NT2/D1 (cell line): ENCODE measurements at places on chromosomes 16 and 17.

GRCh38 chr17:39663688-39664580, 1.2 kb upstream of the TCAP start:
- DNase-seq = no peak

- no peak for DNase-seq
These were observed 1.2 kb upstream of the ZMYND15 start for GRCh38 chr17:4738136-4739121.

GRCh38 chr17:65109990-65110680, 27.0 kb upstream of the RGS9 start:
- DNase-seq = no peak

DNA sequence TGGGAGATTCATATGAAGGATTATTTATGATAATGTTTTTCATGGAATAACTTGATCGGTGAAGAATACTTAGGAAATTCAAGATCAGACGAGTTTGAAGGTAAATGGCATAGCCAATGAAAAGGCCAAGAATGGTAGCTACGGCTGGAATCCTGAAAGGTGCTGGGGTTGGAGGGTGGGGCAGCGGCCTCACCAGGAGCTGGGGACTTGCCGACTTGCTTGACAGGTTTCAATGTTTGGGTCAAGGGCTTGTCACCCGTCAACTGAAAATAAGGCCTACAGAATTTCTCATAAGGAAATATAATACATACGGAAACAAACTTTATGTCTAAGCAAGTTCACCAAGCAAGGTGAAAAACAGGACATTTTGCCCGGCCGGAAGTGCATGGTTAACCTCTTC, 9.9 kb downstream of the CRYM start:
- DNase-seq = no peak

- DNase-seq = no peak
These were observed 114.3 kb upstream of the C16orf82 start for GRCh38 chr16:26952411-26952810.

DNA sequence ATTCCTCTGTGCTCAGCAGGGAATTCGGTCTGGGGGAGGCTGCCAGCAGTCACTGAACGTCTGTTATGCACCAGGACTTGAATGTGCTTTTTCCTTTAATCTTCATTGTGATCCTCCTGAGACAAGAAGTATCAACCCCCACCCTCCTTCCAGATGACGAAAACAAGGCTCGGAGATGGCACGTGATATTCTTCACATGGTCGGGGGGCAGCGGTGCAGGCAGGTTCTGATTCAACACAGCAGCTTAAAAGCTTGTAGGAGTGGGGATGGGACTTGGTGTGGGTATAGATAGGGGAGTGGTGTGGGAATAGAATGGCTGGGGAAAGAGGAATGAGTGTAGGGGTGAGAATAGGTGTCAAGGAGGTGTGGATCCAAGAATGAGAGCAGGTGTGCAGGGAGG, 6.4 kb downstream of the NECAB2 start:
- no peak for DNase-seq

GRCh38 chr17:6591599-6592158, 35.3 kb upstream of the PITPNM3 start:
- no peak for DNase-seq

DNA sequence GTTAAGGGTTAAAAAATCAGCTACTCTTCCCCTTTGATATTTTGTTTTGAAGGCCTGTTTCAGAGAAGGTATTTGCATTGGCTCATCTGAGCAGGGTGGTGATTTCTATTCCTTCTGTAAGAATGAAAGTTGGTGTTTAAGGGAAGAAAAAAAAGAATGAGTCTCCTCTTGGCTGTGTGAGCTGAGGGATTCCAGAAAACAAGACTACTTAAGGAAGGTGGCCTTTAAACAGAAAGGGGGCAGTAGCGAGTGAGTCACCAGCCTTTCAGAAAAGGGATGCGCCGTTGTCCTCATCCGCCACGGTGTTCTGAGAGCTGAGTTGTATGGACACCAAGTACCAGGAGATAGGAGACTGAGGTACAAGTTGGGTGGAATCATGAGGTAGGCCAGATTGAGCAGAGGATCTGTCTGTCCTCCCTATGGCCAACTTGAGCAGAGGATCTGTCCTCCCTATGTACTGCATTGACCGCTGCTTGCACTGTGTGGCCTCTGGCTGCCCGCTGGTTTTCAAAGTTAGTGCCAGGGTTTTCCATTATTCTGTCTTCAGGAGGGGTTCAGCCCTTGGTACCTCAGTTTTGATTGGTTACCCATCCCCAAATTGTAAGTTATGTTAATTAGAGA, 8.2 kb downstream of the PRKCA start:
- DNase-seq = no peak

GRCh38 chr17:81553616-81554181, 1.5 kb upstream of the FAAP100 start:
- no peak for DNase-seq

- no peak for DNase-seq
These were observed 22.9 kb upstream of the PRSS54 start for GRCh38 chr16:58317608-58318152.

DNA sequence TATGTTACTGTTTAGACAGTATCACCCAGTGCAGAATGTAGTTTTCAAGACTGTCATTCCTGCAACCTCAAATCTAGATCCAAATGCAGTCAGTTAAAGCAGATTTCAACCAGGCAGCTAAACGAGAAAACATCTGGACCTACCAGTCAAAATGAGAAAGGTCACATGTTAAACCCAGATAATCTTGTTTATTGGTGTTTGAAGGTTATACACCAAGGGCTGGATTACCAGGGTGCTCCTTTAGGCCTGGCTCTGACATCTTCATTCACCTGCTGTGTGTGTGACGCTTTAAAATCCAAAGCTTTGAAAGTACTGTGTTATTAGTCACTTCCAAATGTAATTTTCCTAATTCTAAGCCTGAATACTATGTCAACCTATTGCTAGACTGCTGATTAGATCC, 54.9 kb downstream of the IKZF3 start:
- DNase-seq = no peak

- DNase-seq = no peak
These were observed 454.3 kb upstream of the CDH11 start for GRCh38 chr16:65576139-65576538.

DNA sequence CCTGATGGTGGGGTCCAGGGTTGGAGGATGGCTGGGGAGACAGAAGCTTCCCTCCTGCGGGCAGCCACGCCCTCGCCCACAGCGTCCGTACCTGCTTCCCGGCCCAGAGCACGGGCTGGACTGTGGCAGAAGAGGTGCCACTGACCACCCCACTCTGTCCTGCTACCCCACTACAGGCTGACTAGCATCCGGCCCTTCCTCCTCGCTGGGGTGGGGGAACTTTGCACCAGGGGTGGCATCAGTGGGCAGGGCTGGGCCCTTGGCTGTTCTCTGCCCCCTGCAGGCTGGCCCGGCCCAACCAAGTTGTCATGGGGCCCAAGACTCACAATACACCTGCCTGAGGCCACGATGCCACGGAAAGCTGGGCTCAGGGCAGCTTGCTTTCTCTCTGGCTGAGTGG, 73.0 kb downstream of the KLHDC4 start:
- DNase-seq = no peak

DNA sequence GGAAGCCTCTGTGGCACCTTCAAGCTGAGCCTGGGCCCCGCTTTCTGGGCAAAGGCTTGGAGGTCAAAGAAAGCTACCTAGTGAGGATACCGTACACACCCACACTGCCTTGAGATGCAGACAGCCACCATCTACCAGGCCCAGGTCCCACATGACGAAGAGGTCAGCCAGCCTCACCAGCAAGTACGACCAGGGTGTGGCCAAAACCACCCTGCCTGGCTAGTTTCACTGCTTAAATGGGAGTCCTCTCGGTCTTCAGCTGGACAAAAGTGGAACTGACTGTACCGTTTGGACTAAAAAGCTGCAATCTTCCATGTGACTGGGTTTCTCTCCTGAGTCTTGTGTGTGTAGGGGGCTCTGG, 21.6 kb downstream of the VASN start:
- DNase-seq = no peak

DNA sequence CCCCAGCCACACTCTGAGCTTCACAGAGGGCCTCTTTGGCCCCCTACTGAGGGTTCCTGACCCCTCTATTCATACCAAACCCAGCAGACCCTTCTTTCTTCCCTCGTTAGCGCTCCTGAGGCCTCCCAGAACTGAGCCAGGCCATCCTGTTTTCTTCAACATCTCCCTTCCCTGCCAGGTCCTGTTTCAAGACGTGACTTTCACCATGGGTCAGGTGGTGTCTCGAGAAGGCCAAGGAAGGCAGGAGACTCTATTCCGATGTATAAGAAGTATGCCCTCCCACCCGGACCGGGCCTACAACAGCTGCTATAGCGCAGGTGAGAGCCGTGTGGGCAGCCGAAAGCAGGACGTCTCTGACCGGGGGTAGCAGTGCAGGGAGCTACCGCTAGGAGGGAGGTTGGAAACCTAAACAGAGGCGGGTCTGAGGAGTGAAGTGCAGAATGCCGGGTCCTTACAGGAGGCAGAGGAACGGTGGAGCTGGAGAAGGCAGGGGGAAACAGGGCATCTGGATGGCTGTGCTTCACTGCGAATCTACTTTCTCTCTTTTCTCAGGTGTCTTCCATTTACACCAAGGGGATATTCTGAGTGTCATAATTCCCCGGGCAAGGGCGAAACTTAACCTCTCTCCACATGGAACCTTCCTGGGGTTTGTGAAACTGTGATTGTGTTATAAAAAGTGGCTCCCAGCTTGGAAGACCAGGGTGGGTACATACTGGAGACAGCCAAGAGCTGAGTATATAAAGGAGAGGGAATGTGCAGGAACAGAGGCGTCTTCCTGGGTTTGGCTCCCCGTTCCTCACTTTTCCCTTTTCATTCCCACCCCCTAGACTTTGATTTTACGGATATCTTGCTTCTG, 1.3 kb upstream of the SENP3 start:
- DNase-seq = no peak

DNA sequence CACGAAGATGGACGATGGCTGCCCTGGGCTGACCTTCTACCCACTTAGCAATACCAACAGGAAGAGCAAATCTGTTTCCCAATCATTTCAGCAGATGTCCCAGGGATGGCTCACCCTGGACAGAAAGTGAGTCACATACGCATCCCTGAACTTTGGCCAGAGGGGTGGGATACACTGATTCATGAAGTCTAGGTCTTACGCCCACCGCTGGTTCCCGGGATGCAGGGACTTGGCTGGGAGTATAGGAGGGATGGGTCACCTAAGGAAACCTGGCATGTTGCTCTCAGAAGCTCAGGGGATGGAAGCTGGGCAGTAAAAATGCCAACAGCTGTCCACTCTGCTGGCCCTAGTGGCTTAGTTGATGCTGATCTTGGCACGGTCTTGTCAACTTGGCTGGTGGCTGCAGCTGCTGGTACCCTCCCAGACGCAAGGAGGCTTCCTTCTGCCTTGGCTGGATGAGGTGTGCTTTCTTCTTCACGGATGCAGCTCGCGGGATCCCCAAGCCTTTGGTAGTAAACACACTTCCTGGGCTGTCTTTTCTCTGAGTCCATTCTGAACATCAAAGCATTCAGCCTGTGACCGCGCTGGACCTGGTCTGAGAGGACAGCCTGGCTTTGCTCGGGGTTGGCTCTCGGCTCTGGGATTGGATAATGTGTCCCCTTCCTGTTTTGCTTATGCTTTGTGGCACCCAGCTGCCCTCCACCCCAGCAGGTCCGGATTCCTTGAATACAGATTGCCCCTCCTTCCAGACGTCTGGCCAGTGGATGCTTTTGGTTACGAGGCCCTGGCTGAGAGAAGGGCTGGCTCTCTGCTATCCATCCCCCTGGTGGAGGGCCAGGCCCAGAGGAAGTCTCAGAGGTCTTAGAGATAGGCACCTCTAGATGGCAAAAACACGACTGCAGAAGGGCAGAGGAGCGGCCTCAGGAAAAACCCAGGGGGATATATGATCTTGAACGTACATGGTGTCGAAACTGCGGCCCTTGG, 71.5 kb downstream of the RAP1GAP2 start:
- DNase-seq = peak; percentile 70

DNA sequence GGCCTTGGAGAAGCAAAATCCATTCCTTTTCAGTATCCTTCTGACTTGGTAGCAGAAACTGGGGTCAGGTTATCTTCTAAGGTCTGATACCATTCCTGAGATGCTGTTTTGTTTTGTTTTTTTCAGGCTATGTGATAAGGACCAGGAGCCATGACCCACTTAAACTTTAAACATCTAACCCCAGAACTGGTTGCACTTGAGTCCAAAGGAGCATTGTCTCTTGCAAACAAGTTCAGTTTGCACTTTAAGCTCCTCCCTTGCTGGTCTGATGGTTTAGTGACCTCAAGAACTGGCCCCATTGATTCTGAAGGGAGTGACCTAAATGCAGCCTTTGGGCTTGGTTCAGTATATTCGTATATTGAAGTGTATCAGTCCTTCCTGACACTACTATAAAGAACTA, 75.2 kb downstream of the ERCC4 start:
- DNase-seq = no peak

- no peak for DNase-seq
These were observed 358.3 kb downstream of the SOX9 start for GRCh38 chr17:72479113-72479512.

- DNase-seq = no peak
These were observed 4.7 kb upstream of the BCAR1 start for GRCh38 chr16:75256059-75256571.

- DNase-seq = no peak
These were observed 7.1 kb downstream of the ITGAD start for GRCh38 chr16:31400191-31400590.

- DNase-seq = no peak
These were observed 460.4 kb downstream of the SLC39A11 start for GRCh38 chr17:72631949-72632684.

DNA sequence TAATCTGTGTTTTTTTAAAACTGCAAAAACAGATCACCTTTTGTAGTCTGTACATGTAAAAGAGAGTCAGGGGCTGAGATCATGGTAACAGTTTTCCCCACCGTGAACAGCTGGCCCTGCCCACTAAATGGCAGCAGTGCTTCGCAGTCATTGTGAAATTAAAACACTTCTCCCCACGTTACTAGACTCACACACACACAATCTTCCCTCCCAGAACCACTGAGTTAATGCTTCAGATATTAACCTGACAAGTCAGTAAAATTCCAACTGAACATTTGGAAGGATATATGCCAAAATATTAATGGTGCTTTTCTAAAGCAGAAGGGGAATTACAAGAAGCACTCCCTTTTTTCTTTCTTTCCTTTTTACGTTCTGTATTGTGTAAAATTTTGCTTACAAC, 1.2 kb upstream of the CD300LG start:
- DNase-seq = no peak

- DNase-seq = no peak
These were observed 65.9 kb downstream of the TANGO6 start for GRCh38 chr16:68909099-68909733.
